ENCODE measurements at places on chromosomes 12 and 14.

DNA sequence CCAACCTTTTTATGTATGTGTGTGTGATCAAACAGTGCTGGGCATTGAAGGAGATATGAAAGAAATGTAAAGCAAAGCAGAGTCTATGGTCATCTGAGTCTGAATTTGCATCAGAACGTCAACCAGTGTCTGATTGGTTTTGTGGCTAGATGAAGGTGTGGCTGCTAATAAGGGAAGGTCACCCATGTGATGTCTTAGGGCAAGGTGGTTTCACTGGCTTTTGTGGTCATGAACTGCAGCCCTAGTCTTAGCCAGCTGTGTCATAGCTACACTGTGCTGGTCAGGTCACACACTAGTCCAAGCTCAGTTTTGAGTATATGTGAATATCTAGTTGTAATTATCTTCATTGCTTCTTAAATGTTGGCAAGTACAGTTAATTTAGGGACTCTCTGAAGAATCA is 105.8 kb downstream of the TGFB3 start:
- no peak for DNase-seq

- DNase-seq: no peak
Observed at GRCh38 chr12:105613887-105614286, 283.4 kb downstream of the C12orf75 start.

GRCh38 chr12:120075034-120075616 is 41.4 kb downstream of the RAB35 start:
- DNase-seq: no peak

GRCh38 chr12:52771505-52771904 is 5.6 kb downstream of the KRT76 start:
- no peak for DNase-seq

- DNase-seq: no peak
Observed at GRCh38 chr14:28771168-28771567, 4.6 kb downstream of the FOXG1 start.

DNA sequence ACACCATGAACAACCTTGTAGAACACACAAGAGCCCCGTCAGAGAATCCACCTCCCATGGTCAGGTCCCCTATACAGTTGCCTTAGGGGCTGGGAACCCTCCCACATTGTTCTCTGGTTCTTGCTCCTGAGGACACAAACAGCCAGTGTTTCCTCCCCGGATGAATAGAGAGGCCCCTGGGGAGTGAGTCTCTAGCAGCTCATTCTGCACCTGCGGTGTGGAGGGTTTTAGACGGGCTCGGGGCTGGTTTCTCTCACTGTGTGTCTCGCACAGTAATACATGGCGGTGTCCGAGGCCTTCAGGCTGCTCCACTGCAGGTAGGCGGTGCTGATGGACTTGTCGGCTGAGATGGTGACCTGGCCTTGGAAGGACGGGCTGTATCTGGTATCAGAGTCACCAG is 1052.1 kb downstream of the TMEM121 start:
- no peak for DNase-seq

DNA sequence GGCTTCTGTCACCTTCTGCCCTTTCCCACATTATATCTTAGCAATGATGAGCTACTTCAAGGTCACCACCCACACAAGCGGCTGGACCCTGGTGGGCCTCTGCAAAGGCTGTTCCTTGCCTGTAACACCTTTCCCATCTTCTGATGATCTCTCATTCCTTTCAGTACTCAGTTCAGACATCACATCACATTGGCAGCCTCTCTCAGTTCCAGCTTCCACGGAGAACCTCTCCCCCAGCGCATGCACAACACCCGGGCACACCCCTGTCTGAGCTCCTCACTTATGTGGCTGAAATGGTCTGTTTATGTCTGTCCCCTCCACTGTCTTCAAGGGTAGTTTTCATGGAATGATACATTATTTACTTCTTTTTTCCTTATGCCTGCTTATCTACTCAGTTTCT is 6.5 kb upstream of the NID2 start:
- no peak for DNase-seq

GRCh38 chr14:89455412-89455811 is 38.4 kb upstream of the FOXN3 start:
- DNase-seq: no peak

DNA sequence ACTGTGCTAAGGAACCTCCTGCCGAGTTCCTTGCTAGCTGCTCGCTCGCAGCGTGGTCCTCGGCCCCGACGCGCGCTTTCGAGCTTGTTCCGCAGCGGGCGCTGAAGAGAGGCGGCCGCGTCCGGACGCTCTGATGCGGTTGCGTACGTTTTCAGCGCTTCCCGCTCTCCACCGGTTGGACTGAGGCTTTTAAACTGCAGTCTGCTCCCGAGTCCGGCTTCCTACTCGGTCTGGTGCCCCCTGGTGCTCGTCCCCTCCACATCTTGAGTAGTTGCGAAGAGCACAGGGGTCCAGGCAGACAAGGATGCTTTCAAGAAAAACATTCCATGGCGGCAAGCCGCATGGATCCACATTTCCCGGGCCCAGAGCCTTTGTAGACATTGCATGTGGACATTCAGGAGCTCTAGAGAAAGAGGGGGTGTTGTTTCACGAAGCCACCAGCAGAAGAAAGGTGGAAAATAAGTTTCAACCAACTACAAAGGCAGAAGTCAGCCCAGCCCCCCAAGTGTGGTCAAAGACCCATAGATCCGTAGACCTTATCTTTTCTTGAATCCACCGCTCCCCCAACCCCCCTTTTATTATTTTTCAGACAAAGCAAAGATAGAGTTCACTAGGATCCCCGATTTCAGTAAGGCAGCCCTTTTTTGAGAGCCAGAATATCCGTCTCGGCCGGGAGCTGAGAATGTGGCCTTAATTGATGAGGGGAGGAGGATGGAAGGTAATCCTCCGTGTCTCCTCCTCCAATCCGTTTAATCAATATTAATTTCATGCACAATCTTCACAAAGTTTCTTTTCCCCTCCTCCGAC is 984 bp upstream of the WNK1 start:
- peak; percentile 72 for DNase-seq

- DNase-seq: no peak
Observed at GRCh38 chr12:47967461-47968321, 4.3 kb downstream of the TMEM106C start.

DNA sequence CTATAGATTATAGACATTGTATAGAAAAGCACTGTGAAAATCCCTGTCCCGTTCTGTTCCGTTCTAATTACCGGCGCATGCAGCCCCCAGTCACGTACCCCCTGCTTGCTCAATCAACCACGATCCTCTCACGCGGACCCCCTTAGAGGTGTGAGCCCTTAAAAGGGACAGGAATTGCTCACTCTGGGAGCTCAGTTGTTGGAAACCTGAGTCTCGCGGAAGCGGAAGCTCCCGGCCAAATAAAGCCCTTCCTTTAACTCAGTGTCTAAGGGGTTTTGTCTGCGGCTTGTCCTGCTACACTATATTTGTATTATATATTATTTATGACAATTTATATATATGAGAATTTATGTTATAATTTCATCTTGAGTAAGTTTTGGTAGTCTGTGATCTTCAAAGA is 213.6 kb upstream of the AMIGO2 start:
- DNase-seq: no peak

- DNase-seq: peak; percentile 53
Observed at GRCh38 chr12:123075646-123076171, 75.2 kb downstream of the PITPNM2 start.

- no peak for DNase-seq
Observed at GRCh38 chr14:92960706-92961566, 38.0 kb downstream of the CHGA start.

GRCh38 chr12:131356485-131357184 is 354.3 kb upstream of the SFSWAP start:
- DNase-seq: no peak

DNA sequence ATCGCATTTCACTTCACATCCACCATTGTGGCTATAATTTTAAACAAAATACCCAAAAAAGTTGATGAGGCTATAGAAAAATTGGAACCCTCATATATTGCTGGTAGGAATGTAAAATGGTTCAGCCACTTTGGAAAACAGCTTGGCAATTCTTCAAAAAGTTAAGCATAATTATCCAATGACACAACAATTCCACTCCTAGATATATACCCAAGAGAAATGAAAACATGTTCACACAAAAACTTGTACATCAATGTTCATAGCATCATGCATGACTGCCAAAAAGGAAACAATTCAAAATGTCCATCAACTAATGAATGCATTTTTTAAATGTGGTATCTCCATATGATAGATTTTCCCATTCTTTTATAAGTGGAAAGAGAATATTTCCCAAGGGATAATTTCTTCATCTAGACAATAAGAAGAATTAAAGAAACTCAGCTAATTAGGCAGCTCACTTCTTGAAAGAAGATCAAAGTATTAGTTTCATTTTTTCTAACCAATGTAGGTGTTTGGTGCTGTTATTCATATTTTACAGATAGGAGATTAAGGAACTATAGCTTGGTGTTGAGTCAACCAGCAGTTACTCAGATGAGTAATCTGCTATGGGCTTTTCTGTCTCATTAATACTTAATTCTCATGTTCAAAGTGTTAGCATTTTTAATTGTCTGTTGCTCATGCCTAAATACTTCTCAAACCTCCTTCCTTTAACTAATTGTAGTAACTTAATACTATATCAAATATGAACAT is 32.8 kb downstream of the YEATS4 start:
- DNase-seq: no peak

GRCh38 chr14:37550511-37550910 is 44.5 kb downstream of the FOXA1 start:
- no peak for DNase-seq

DNA sequence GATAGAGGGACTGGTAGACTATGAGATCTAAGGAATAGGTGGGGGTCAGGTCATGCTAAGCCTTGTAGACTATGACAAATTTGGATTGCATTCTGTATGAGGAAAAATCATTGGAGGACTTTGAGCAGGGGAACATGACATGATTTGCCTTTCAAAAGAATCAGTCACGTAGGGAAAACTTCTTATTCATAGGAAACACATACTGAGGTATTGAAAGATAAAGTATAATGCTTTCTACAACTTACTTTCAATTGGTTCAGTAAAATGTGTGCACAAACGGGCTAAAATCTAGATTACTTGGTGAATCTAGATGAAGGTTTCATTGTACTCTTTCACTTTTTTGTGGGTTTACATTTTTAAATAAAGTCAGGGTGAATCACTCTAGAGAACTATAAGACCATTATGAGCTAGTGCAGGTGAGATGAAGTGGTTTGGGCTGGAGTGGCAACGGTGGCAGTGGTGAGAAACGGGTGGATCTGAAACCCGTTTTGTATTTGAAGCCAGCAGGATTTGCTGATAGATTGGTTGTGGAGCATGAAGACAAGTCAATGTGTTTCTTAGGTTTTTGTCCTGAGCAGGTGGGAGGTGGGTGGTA is 6.7 kb downstream of the BBS10 start:
- no peak for DNase-seq

DNA sequence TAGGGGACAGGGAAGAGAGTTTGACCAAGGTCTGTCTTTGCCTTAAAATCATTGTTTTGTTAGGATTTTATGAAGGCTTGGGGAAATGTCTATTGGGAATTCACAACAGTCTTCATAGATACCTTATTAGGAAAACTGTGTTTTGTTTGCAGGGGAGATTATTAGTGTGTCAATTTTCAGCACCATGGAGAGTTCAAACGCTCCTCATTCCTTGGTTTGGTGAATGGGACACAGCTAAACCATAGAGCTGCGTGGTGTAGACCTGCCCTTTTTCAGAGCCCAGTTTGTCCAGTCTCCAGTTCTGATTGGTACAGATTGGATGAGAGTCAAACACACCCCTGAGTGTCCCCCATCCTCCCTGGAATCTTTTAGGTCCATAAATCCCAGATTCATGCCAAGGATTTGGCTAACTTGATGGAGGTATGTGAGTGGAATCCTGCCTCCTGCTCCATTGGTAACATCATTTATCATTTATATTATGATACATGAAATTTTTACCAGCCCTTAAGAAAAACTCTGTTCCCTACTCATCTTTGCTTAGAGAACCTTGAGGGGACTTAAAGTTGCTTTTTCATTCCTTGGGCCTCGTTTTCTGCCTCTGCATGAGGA is 12.0 kb downstream of the NGDN start:
- no peak for DNase-seq

GRCh38 chr14:74955229-74956026 is at the start of gene PGF:
Gene PGF, minus strand, starts transcription at chr14:74955597. Its CDS starts 355 bp downstream, at chr14:74955242.
- peak; percentile 28 for DNase-seq

DNA sequence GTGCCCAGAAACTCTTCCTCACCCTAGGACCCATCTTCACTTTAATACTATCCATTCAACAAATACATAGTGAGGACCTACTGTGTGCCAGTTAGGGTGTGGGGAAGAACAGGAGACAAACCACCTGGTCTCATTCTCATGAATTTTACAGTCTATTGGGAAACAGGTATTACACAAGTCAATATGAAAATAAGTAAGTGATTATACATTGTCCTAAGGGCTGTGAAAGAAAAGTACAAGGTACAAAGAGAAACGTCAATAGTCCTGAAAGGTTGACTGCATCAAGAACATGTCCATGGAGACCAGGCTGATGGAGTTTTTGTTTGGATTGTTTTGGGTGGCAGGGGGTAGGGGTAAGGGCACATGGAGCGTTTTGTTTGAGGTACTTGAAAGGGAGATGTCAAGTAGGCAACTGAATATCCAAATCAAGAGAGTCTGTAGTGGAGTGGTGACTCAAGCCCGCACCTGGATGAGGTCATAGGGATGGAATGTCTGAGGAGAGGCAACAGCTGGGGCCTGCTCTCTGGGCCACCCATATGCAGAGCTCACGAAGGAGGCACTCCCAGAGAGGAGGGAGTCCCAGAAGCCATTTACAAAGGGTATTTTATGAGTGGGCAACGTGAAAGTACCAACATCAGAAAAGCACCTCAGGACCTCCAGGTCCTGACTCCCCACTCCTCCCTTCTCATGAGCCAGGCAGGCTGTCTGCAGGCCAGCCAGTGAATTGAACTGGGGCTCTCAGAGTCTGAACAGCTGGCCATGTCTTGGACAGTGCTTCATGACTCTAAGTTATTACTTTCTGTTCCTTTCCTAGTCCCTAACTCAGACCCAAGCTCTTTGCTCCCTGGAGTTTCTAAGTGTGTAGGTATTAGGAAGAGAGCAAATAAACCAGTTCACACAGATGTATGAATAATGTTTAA is 272.0 kb downstream of the ZFP36L1 start:
- DNase-seq: no peak

- DNase-seq: no peak
Observed at GRCh38 chr14:20198991-20199390, 8.3 kb downstream of the OR11G2 start.

DNA sequence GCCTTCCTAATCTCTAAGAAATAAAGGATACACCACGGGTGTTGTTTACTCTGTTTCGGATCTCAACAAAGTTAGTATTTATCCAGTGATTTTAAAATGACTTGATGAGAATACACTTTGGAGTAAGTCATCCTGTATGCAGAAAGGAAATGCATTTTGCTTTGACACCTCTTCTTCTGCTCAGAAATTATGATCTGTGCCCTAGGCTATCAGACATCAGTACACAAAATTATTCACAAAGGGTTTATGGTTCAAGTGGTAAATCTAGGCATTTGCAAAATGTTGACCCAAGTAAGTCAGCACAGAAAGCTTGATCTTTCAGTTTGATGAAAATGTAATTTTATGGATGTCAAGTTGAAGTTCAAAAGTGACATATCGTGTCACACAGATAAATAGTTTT is 248.5 kb downstream of the ATP23 start:
- no peak for DNase-seq

GRCh38 chr12:116400636-116401372 is 123.3 kb upstream of the MED13L start:
- DNase-seq: no peak

Data from stimulated activated CD4-positive, alpha-beta T cell treated with anti-CD3 and anti-CD28 coated beads, Interleukin-1b, Interleukin-23, amount 100 ng/mL, for 4 hours (primary cell).